Fibroblast of skin of abdomen (primary cell): ENCODE measurements at places on chromosomes 13 and 19.

GRCh38 chr19:35807633-35808032, 5.0 kb downstream of the PRODH2 start:
- DNase-seq = no peak

DNA sequence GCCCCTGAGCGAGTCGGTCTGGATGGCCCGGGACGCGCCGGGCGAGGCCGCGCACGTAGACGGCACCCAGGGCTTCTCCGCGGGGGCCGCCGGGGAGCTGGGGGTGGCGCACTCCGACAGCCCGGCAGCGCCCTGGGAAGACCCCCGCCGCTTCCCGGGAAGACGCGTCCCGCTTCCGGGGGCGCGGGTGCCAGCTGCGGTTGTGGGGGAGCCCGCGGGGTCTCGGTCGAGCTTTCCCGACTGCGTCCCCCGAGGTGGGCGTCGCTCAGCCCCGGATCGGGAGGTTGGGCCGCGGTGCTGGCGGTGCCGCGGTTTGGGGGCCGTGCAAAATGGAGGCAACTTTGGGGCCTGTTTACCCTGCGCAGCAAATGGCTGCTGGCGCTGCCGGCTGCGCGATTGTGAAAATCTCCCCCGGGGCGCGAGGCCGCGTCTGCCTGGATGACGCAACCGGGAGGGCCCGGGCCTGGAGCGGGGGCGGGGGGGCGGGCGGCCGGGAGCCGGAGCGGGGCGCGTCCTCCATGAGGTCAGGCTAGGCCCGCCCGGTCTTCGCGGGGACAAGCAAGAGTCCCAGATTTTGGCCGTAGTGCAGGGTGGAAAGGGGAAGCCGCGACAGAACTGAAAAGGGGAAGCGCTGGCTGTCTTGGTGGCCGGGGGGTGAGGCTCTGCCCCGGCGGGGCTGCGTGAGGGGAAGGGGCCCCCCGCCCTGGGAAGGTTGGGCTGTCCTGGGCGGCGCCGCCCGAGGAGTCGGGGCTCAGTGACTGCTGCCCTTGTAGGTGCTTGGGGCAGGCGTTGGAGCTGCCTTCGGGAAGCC, 11.3 kb downstream of the PEAK3 start:
- DNase-seq = peak; percentile 84

DNA sequence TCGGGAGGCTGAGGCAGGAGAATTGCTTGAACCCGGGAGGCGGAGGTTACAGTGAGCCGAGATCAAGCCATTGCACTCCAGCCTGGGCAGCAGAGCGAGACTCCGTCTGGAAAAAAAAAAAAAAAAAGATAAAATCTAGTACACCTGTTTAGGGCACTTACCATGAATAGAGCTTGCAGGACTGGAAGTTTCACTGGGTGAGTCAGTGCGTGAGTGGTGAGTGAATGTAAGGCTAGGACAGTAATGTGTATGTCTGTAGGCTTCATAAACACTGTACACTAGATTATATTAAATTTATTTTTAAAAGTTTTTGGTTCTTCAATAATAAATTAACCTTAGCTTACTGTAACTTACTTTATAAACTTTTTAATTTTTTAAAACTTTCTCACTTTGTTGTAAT, 22.9 kb downstream of the PPP5C start:
- no peak for DNase-seq

- no peak for DNase-seq
Observed at GRCh38 chr19:30071871-30072270, 129.8 kb downstream of the URI1 start.

DNA sequence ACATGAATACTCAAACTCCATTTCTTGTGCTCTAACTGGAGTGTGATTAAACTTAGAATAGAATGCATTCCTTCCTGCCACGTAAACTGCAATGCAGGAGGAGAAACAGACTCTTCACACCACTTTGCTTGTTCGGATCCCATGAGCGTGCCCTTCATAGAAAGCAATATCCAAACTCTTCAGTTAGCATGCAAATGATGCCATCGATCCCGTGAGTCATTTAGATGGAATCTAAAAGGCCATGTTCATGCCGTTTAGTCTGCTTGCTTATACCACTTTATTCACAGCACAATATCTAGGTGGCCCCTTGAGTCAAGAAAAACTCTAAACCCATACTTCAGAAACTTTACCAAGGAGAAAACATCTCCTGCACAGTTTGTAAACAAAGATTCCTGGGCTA, 225.8 kb downstream of the OXGR1 start:
- no peak for DNase-seq

GRCh38 chr13:63455938-63456337, 2040.3 kb upstream of the PCDH20 start:
- DNase-seq = no peak

- DNase-seq = no peak
Observed at GRCh38 chr19:30684613-30685012, 312.4 kb downstream of the ZNF536 start.

GRCh38 chr13:87057807-87058520, 613.2 kb upstream of the SLITRK5 start:
- no peak for DNase-seq

DNA sequence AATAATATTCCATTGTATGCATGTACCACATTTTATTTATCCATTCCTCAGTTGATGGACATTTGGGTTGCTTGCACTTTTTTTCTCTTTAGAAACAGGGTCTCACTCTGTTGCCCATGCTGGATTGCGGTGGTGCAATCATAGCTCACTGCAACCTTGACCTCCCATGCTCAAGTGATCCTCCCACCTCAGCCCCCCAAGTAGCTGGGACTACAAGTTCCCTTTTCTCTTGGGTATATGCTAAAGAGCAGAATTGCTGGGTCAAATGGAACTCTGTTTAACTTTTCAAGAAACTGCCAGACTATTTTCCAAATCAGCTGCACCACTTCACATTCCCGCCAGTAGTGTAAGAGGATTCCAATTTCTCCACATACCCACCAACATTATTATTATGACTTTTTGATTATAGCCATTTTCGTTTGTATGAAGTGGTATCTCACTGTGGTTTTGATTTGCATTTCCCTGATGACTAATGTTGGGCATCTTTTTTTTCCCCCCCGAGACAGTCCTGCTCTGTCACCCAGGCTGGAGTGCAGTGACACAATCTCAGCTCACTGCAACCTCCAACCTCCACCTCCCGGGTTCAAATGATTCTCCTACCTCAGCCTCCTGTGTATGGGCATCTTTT, 7.6 kb upstream of the IPO5 start:
- DNase-seq = peak; percentile 19

GRCh38 chr19:12270854-12271253, 23.8 kb downstream of the ZNF44 start:
- no peak for DNase-seq

DNA sequence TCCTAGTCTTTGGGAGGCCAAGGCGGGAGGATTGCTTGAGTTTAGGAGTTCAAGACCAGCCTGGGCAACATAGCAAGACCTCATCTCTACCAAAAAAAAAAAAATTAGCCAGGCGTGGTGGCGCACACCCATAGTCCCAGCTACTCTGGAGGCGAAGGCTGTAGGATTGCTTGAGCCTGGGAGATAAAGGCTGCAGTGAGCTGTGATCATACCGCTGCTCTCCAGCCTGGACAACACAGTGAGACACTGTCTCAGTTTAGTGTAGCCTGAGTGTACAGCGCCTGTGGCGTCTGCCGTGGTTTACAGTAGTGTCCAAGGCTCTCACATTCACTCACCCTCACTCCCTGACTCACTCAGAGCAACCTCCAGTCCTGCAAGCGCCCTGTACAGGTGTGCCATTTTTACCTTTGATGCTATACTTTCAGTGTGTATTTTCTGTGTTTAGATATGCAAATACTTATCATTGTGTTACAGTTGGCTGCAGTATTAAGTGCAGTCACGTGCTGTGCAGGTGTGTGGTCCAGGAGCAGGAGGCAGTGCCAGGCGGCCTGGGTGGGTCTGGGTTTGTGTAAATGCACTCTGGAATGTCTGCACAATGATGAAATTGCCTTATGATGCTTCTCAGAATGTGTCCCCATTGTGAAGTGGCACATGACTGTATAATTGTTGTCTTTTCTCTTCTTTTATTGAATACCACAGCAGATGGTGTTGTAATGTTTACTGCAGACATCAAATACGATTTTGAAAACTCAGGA, 36.1 kb upstream of the DCUN1D2 start:
- DNase-seq = no peak

- DNase-seq = no peak
Observed at GRCh38 chr19:18291019-18291524, 9.7 kb upstream of the JUND start.

GRCh38 chr13:111282425-111282824, 38.0 kb upstream of the TEX29 start:
- no peak for DNase-seq

DNA sequence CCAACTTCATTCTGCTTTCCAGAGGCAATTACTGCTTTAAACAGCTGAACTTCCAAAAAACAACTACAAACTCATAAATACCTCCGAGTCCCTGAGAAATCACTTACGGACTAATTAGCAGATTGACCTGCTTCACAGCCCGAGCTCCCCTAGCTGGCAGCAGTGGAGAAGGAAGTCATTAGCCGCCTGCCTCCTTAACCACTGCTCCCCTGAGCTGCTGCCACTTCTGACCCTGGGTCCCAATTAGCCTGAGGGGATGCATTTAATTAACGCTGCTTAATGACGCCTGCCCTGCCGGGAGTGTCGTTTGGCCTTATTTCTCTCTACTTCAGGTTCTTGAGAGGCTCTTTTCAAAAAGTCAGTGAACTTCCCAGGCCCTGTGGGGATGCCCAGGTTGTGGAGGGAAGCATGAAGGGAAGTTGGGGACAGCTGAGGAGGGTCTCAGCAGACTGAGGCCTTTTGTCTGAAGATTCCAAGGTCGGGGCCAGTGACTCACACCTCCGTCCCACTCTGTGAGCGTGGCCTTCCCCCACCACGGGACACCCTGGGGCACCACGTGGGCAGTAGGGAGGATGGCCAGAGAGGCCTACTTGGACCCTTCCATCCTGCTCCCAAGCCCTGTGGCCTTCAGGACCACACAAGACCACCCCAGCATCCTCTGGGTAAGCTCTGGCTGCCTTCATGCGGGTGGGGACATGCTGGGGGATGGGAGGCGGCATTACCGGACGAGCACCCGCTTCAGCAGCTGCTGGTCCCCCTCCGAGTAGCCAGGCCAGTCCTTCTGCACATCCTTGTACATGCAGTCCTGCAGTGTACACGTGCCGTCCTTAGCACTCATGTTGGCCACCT, 19.8 kb upstream of the ISYNA1 start:
- DNase-seq = no peak

DNA sequence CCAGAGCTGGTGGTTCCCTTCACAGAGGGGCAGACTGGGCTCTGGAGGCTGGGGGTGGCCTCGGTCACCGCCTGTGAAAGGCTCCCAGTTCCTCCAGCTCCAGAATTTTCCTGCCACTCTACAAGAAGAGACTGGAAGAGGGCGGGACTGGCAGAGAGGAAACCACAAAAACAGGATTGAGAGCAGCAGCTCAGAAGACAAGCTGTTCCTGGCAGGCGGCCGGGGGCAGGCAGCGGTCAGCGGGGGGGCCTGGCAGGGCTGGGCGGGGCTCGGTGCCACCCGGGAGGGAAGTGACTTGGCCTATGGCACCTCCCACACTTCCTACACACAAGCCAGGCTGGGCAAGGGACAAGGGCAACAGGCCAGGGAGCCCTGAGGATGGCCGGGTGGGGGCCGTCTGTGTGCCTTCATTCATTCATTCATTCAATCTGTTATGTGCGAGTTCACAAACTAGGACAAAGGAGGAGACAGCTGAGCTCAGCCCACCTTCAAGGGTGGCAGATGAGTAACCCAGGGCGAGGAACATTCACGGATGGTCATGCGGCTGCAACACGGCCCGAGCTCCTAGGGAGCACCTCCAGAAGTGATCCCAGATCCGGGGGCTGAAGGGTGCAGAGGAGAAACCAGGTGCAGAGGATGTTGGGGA, 16.9 kb upstream of the BTBD2 start:
- DNase-seq = peak; percentile 66

DNA sequence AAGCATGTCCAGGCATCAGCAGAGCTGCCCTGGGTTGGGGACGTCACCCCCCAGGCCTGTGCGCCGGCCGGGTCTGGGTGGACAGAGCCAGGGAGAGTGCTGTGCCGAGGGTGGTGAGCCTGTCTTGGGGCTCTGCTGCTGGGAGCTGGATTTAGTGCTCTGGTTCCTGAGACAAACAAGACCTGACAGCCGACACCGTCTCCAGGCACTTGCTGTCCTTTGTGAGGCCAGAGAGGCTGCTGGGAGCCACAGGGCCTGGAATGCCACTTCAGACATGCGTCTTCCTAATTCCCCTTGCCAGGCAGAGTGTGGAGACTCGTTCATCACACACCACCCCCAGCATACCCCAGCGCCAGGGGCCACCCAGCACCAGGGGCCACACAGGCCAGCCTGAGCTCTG, 165.8 kb downstream of the KDM4B start:
- DNase-seq = no peak

- no peak for DNase-seq
Observed at GRCh38 chr13:21336609-21337349, 122.3 kb downstream of the ZDHHC20 start.

DNA sequence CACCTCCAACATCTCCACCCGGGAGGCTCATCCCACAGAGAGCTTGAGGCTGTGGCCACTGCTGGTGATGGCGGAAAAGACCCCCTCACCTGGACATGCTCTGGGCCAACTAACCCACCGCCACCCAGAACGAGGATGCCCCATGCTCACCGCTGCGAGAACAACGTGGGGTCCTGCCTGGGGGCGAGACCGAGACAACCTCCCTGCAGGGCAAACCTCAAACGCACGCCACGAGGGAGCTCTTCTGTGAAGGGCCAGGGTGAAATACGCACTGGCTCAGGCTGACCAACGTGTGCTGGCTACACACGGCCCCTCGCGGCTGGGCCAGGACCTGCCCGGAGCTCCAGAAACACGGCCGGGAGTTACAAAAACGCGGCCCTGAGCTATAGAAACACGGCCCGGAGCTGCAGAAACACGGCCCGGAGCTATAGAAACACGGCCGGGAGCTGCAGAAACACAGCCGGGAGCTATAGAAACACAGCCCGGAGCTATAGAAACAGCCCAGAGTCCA, 19.0 kb upstream of the PLPP2 start:
- no peak for DNase-seq

DNA sequence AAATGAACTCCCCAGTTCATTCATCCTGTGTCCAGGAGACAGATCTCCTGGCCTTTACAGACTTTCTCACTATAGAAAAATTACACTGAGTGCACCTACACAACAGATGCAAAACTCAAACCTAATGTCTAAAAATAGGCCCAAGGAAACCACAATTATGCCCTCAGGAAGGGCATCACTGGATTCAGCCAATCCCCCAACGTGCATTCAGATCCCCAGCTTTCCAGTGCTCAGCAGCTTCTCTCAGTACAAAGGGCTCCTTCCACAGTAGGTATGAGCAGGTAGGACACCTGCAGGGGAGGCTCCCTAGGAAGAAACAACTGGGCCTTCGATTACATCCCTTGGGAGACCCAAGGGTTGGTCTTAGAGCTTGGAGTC, 2.1 kb downstream of the ZNF709 start:
- DNase-seq = no peak

DNA sequence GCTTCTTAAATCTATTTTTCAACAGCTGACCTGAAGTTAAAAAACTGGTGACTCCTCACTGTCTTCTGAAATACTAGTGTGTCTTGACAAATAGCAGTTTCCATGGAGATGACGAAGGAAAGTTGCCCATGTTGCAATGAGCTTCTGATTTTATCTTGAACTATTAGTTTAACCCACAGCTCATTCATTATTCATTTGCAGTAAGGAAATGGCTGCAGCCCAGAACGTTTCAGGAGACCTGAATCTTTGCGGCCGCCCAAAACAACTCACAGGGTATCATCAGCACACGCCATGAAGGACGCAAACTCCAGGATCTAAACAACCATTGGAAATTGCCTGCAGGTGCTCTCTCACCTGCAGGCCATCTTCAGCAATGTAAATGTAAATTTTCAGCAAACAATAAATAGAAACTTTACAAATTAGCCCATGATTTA, 142.5 kb downstream of the DCLK1 start:
- DNase-seq = peak; percentile 53

GRCh38 chr19:53037101-53038097, 7.1 kb upstream of the ERVV-2 start:
- peak; percentile 12 for DNase-seq
